ENCODE measurements at places on chromosomes 13 and 19.

- DNase-seq = no peak
Observed at GRCh38 chr19:4877753-4878490, 10.5 kb upstream of the PLIN3 start.

GRCh38 chr13:114129649-114130062, 2.8 kb downstream of the RASA3 start:
- DNase-seq = no peak

DNA sequence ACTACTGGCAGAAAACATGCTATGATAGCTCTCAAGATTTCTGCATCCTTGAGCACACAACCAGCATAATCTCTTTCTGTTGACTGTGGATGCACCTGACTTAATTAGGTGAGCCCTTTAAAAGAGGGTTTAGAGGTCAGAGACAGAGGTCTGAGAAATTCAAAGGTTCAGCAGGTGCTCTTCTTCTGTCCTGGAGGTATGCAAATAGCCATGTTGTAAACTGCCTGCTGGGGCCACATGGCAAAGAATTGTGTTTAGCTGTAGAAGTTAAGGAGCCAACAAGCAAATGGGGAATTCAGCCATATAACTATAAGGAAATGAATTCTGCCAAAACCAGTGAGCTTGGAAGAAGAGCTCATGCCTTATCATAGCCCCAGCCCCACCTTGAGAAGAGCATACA, 11.6 kb upstream of the DCLK1 start:
- DNase-seq = no peak

GRCh38 chr13:43023289-43023963, at the start of gene DNAJC15:
TSS of gene DNAJC15 (plus strand) at chr13:43023586. CDS start at chr13:43023627, 41 bp downstream.
- peak; percentile 66 for DNase-seq

GRCh38 chr13:51547425-51548176, 36.7 kb upstream of the WDFY2 start:
- no peak for DNase-seq

GRCh38 chr13:100454876-100455275, 133.7 kb downstream of the GGACT start:
- no peak for DNase-seq

Data from activated T-helper 1 cell treated with Interleukin-2 at 50 U/mL for 16 hours (primary cell).